Bronchus fibroblast of lung (primary cell): ENCODE measurements at places on chromosomes 6 and 20. TPM values are rescaled to one million over a fixed set of nuclear protein-coding genes. Genes with fewer than 3 reads are reported as not detected.

The LTV1 gene
- 12.2 and 15.3 TPM in 2 replicates for total RNA-seq

The ARG1 gene
- not detected in 2 replicates for total RNA-seq

The IPCEF1 gene
- under 0.01 TPM in 1 of 2 replicates, not detected in the other for total RNA-seq

The SLC22A7 gene
- total RNA-seq, result not detected in 2 replicates

The THBS2 gene
- 43.2 and 48.8 TPM in 2 replicates for total RNA-seq
